ENCODE measurements at places on chromosomes 2 and 18.
A peak's percentile ranks its signal among the peaks of the same experiment; 100 is the strongest.

GRCh38 chr18:63131106-63131958 lies 188.2 kb downstream of the BCL2 start:
- peak; percentile 14 for DNase-seq

DNA sequence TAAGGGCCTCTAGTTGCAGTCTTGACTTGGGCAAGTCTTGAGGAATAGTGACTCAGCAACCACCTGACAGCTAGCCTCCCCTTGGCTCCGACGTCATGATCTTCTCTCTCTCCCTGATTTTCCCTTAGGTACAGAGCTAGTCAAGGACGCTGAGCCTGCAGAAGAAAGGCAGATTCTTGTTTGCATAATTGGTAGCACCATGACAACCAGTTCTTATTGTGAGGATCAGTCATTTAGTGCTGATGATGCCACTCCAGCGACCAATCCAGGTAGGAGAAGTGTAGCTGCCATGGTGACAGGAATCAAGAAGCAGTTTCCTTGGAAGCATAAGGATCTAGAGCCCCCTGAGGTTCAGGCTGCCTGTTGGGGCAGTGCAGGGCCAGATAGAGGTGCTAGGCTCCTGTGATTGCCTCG lies 2.8 kb upstream of the RESP18 start:
- DNase-seq: no peak

DNA sequence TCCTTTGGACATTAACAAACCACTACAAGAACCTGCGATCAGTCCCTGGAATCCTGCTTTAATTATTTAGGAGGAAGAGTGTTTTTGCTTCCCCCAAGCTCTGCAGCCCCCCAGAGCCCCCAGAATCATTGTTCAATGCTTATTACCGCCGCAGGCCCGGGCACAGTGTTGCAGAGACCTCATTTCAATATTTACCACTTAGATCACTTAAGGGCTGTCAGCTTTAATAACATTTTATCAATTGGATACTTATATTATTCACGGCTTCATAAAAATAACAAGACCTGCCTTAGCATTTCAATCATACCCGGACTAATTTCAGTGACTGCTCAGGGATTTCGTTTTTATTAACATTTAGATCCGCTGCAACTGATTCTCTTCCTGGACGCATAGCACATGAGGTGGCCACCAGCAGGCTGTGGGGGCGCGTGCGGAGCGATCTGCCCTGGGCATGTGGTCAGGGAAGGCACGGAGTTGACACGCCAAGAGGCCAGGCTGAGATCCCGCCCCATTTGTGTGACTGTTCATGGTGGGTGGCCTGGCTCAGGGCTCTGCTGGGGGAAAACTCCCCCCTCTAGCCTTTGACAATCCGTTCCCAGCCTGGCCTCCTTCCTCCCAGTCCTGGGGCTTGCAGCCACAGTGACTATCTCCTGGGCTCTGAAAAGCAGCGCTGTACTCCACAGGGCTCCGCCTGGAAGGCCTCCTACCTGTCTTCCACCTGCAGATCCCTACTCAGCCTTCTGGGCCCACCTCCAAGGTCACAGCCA lies 267.6 kb downstream of the SRBD1 start:
- no peak for DNase-seq

- peak; percentile 61 for DNase-seq
Measured at GRCh38 chr2:113233593-113234550, 44.8 kb downstream of the PAX8 start.

DNA sequence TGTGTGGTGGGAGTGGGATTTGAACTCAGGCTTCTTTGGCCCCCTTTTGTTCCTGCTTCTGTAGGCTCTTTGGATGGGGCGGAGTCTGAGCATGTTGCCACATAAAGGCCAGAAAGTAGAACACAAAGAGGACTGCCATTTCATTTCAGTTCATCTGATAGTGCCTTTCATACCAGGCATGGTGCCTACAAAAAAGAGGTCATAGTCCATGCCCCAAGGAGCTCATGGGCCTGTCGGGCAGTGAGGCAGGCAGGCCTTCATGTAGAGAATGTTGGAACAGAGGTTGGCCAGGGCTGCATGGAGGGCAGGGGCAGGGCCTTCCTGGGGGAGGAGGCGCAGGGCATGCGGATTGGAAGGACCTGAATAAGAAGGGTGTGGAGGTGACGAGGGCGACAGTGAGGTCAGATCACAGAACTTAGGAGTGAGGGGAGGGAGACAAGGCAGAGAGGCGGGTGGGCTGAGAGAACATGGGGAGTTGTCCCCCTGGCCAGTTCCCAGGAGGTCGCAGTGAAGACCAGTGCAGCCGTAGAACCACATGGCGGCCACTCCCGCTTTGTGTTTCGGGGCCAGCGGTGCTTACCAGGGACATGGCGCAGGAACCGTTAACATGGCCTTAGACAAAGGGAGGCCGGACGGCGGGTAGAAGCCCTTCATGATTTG lies 49.1 kb downstream of the ITGB1BP1 start:
- DNase-seq: no peak
